A549 (cell line): ENCODE measurements at places on chromosomes 2 and 18. TPM values are rescaled to one million over a fixed set of nuclear protein-coding genes. Genes with fewer than 3 reads are reported as not detected.

- DNase-seq: no peak
Measured at GRCh38 chr2:136377423-136378382, 259.8 kb upstream of the CXCR4 start.

The SFT2D3 gene
- polyA plus RNA-seq: 4.2 to 4.9 TPM (median 4.5 TPM) in 3 replicates

- no peak for DNase-seq
Measured at GRCh38 chr2:44295633-44296359, 20.5 kb downstream of the SLC3A1 start.

DNA sequence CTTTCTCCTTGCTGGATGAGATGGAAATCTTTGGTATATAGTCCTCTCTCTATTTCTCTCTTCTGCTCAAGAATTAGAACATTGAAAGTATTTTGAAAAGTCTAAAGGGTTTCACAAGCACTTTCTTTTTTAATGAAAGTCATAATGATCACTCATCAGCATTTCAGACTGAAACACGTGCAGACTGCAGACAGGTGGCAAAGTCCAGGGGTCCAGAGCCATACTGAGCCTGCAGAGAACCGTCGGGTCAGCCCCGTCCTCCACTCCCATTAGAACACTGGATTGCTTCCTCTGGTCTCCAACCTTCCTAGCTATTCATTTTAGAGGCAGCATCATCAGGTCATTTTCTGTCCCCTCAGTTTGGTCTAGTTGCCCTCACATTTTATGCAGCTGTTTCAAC, 3.1 kb downstream of the TMEM247 start:
- no peak for DNase-seq

The SCN2A gene
- 0.01 to 0.05 TPM (median 0.03 TPM) in 3 replicates for polyA plus RNA-seq

DNA sequence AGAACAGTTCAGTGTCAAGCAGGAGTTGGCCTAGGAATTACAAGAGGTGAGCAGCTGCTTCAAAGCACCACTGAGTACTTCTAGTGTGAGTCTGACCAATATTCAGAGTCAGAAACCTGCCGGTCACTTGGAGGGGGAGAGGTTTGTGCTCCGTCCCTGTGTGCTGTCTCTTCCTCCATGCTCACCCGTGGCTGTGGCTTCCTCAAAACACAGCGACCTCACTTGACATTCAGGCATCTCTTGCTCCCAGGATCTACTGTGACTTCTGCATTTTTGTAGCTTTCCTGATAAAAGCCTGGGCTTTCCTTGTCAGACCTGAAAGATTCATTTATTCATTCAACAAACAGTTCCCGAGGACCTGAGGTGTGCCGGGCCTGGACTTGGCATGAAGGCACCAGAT, 32.9 kb downstream of the TPRKB start:
- no peak for DNase-seq

GRCh38 chr2:143468341-143468888, 339.2 kb downstream of the ARHGAP15 start:
- DNase-seq: no peak
